PC-3 (cell line): ENCODE measurements at places on chromosomes 12 and 14.

GRCh38 chr14:63598807-63599206 is 42.9 kb downstream of the WDR89 start:
- no peaks in the 10 kb centered on the region for H3K27me3 ChIP-seq
- no peak overlapping the region for H3K4me3 ChIP-seq
- no peak for DNase-seq
- no peak overlapping the region for H3K27ac ChIP-seq
- H3K4me1 ChIP-seq: no peaks in the 10 kb centered on the region
- H3K36me3 ChIP-seq: peaks cover 34% of the 10 kb centered on the region

DNA sequence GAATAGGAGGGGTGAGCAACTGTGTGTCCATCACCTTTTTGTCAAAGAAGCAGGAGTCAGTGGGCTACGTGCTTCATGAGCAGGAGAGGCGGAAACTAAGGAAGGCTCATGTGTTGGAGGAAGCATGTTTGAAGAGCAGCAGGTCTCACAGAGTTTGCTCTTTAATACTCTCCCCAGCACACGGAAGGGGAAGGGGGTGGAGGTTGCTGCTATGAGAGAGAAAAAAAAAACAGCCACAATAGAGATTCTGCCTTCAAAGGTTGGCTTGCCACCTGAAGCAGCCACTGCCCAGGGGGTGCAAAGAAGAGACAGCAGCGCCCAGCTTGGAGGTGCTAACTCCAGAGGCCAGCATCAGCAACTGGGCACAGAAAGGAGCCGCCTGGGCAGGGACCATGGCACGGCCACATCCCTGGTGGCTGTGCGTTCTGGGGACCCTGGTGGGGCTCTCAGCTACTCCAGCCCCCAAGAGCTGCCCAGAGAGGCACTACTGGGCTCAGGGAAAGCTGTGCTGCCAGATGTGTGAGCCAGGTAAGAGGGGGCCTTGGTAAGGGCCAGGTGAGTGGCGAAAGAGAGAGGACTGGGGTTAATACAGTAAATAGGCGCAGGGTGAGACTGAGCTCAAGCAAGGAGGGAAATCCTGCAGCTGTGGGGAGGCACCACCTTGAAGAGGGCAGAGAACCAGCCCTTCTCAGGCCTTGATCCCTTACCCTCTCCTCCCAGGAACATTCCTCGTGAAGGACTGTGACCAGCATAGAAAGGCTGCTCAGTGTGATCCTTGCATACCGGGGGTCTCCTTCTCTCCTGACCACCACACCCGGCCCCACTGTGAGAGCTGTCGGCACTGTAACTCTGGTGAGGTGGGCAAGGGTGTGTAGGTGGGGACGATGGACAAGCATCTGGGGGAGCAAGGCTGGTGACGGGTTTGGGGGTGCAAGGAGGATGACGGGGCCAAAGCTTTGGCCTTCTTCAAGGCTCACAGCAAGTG is at the start of gene CD27:
TSS of gene CD27 (plus strand) at position 252 of the 985 bp plus-strand sequence. CDS start at position 393, 141 bp downstream.
- H3K27ac ChIP-seq: no peak within 1 kb of the TSS
- H3K4me1 ChIP-seq: no peaks in the 10 kb centered on the region
- no peak within 1 kb of the TSS for H3K4me3 ChIP-seq
- H3K27me3 ChIP-seq: no peaks in the 10 kb centered on the region

DNA sequence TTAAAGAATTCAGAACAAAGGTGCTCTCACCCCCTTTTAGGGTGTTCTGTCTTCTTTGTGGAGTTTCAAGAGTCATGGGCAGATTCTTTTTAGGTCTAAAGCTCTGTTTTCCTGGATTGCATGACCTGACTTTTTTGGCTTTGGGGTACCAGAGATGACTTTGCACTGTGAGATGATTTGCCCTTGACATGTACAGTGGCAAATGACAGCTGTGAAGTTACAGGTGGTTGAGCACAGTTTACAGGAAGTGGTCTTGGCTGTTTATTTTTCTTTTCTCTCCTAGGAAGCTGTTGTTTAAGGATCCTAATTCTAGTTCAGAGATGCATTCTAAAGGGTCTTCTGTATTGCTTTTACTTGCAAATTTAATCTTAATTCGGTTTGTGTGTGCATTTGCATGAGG is 83.8 kb upstream of the METAP2 start:
- no peaks in the 10 kb centered on the region for H3K27me3 ChIP-seq
- H3K4me1 ChIP-seq: no peaks in the 10 kb centered on the region
- DNase-seq: no peak
- no peak overlapping the region for H3K4me3 ChIP-seq
- H3K27ac ChIP-seq: no peak overlapping the region

DNA sequence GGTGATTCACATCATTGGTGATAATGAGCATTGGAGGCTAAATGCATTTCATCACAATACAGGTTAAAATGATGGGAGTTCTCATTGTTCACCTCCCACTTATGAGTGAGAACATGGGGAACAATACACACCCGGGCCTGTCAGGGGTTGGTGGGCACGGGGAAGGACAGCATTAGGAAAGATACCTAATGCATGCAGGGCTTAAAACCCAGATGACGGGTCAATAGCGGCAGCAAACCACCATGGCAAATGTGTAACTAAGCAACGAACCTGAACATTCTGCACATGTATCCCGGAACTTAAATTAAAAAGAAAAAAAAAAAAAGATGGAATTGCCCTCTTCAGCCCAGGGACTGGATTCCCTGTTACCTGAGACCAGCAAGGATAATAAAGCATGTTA is 2.3 kb upstream of the LUM start:
- H3K27ac ChIP-seq: no peak overlapping the region
- no peak overlapping the region for H3K4me3 ChIP-seq
- no peak for DNase-seq

- H3K4me3 ChIP-seq: no peak overlapping the region
- peaks cover 87% of the 10 kb centered on the region for H3K27me3 ChIP-seq
- no peaks in the 10 kb centered on the region for H3K36me3 ChIP-seq
- DNase-seq: no peak
- no peaks in the 10 kb centered on the region for H3K4me1 ChIP-seq
Measured at GRCh38 chr14:56046996-56047395, 71.2 kb upstream of the PELI2 start.

DNA sequence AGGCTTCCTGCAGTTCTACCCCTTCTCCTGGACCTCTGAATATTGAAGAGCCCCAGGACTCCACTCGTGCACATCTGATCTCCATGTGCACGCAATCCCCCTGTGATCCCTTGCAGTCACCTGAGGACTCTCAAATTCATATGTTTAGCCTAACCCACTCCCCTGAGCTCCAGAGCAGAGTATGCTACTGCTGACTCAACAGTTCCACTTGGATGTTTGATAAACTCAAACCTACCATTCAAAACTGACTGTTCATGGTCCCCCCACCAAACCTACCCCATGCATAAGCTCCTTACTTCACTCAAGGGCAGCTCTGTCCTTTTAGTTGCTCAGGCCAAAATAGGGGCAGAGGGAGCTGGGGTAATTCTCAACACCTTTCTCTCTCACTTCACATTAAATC is 96.0 kb downstream of the DNAI7 start:
- peaks cover 12% of the 10 kb centered on the region; the same call in 1 of the 2 replicates for H3K27me3 ChIP-seq
- no peak overlapping the region for H3K4me3 ChIP-seq
- H3K4me1 ChIP-seq: no peaks in the 10 kb centered on the region
- no peak for DNase-seq
- H3K36me3 ChIP-seq: no peaks in the 10 kb centered on the region
- no peak overlapping the region for H3K27ac ChIP-seq

DNA sequence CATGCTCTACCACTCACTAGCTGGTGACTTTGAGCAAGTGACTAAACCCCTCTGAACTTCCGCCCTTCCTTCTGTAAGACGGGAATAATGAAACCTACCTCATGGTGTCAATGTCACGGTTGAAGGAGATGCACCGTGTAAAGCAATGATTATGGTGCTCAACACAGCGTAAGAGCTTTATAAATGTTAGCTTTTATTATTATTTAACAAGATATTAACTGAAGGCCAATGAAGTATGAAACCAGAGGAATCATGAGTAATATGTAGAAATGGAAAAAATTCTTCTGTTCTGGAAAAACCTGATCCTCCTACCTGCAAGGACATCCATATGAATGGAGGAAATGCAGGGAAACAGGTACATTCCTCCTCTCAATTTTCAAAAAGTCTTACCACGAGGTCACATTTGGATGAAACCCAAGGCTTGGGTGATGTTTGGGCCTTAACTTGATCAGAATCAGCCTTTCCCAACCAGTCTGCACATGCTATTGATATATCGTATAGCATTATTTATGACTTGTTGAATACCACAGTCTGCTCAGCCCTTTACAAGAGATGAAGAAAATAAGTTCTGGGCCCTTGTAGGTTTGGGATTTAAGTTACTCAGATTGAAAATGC is 166.8 kb upstream of the TBX3 start:
- H3K27ac ChIP-seq: no peak overlapping the region
- DNase-seq: peak; percentile 35
- no peak overlapping the region for H3K4me3 ChIP-seq
- no peaks in the 10 kb centered on the region for H3K27me3 ChIP-seq

DNA sequence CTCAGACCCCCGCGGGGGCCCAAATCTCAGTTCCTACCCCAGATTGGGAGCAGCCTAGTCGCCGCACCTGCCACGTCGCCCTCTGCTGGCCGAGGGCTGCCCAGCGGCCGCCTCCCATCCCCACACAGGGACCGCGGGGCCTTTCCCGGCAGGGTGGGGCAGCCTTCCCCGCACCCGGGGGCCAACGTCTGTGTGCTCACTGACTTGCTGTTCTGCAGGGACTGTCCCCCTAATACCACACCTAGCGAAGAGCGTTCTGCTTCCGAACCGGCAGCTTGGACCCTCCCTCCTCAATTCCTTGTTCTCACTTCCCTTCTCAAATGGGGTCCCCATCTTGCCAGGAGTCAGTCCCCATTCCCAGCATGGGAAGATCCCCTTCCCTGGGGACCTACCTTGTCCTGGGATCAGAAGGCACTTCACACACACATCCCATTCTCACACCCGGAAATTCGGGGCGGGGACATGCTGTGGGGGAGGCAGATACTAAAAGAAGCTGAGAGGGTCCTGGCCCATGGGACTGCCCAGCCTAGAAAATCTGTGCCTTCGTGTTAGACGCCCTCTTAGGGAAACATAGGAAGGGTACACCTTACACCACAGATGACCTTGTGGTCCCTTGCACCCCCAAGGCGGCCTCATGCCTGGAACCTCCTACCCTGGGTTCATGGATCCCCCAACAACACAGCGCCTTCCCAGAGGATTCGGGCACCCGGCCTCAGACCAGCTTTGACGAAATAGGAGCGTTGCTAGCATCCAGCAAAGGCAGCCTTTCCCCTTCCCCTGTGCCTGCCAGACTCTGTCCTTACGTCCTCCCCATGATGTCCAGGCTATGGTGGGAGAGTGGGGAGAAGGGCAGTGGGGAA is 16.4 kb downstream of the ACVRL1 start:
- H3K27ac ChIP-seq: no peak overlapping the region
- H3K27me3 ChIP-seq: no peaks in the 10 kb centered on the region
